ENCODE measurements at places on chromosomes 3 and 15. TPM values are rescaled to one million over a fixed set of nuclear protein-coding genes. Genes with fewer than 3 reads are reported as not detected.
A peak's percentile ranks its signal among the peaks of the same experiment; 100 is the strongest.

DNA sequence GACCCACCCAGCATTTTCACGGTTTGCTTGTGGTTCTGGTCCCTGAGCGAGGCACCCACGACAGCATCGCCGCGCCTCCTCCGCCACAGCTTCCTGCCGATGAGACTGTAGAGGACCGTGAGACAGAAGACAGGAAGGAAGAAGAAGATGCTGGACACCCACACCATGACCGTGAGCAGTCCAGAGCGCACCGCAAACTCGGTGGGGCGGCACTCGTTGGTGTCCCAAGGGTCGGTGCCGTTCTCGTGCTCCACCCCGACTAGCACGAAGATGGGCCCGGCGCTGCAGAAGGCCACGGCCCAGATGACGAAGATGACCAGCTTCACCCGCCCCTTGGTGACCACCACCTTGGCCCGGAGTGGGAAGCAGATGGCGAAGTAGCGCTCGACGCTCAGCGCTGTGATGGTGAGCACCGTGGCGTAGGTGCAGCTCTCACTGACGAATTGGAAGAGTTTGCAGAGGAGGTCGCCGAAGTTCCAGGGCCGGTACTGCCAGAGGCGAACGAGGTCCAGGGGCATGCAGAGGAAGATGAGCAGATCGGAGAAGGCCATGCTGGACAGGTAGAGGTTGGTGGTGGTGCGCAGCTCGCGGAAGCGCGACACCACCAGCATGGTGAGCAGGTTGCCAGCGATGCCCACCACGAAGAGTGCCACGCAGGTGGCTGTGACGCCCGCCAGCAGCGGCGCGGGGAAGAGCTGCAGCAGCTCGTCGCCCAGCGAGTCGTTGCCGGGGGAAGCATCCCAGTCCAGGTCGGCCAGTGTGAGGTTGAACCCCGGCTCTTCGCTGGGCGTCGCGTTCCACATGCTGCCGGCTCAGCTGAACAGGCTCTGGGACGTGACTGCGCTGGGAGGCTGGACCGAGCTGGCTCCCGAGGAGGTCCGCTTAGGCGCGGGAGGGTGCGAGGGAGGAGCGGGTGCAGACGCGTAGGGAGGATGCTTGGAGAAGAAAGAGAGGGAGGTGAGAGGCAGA is at the start of gene GHSR:
Gene GHSR (minus strand): TSS at position 846 of the 969 bp plus-strand sequence. CDS start 43 bp downstream, at position 803.
- DNase-seq, result peak; percentile 22

GRCh38 chr3:123627673-123628670 is 43.1 kb upstream of the HACD2 start:
- no peak for DNase-seq

- no peak for DNase-seq
Observed at GRCh38 chr3:71384388-71384787, 199.1 kb downstream of the FOXP1 start.

- DNase-seq, result peak; percentile 49
Observed at GRCh38 chr3:156151824-156152428, 31.5 kb downstream of the KCNAB1 start.

GRCh38 chr3:9876991-9877390 is 3.1 kb downstream of the CIDEC start:
- DNase-seq, result no peak

GRCh38 chr15:73560501-73561117 is 72.6 kb downstream of the NPTN start:
- DNase-seq, result no peak

DNA sequence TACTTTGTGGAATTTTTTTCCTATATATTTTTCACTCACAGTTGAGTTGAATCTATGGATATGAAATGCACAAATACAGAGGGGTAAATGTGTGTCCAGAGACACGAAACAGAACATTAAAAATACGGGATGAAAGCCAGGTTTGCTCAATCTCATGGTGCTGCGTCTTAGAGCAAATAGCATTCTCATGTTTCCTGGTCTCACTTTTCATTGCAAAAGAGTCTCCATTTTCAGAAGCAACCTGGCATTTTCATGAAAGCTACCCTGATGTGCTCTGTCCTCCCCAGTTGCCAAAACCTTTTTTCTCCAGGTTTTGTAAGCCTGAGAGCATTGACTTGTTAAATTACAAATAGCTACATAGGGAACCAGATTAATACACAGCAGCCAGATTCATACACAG is 49.5 kb upstream of the MBNL1 start:
- DNase-seq, result no peak

- no peak for DNase-seq
Observed at GRCh38 chr3:45187694-45188141, 38.4 kb downstream of the TMEM158 start.

The RETNLB gene
- total RNA-seq, result not detected

The PARP3 gene
- total RNA-seq, result 22.9 TPM

The BCL2A1 gene
- 67.2 TPM for total RNA-seq

The FSIP1 gene
- 0.60 TPM for total RNA-seq

The GPR62 gene
- total RNA-seq, result 0.10 TPM

The TEX55 gene
- total RNA-seq, result not detected

The PRR20G gene
- total RNA-seq, result not detected
